ENCODE measurements at places on chromosomes 7 and 10.

GRCh38 chr7:99554939-99555338 is 3.0 kb upstream of the FAM200A start:
- no peak for DNase-seq
- H3K4me3 ChIP-seq, result no peak overlapping the region
- no peak overlapping the region for H3K27ac ChIP-seq
- H3K27me3 ChIP-seq, result no peaks in the 10 kb centered on the region

GRCh38 chr7:29158795-29159423 is 12.6 kb upstream of the CPVL start:
- H3K36me3 ChIP-seq, result no peaks in the 10 kb centered on the region
- H3K4me1 ChIP-seq, result no peaks in the 10 kb centered on the region

DNA sequence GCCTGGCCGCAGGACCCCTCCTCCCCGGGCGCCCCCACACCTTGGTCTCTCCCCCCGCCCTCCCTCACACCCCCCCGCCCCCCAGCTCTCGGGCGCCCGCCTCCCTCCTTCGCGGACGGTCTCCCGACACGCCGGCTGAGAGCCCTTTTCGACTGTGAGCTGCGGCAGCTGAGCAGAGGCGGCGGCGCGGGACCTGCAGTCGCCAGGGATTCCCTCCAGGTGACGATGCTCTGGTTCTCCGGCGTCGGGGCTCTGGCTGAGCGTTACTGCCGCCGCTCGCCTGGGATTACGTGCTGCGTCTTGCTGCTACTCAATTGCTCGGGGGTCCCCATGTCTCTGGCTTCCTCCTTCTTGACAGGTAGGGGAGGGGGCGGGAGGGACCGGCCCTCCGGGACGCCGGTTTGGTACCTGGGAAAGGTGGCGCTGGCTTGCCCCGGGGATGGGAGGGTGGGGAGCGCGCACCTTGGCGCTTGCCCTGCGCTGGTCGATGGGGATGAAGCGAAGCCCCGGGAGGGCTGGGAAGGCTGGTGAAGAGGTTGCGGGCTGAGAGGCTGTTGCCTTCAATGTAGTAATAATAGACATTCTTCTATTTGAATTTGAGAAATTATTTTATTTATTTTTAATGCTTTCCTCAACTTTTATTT is at the start of gene BMPER:
Gene BMPER (plus strand): TSS at position 151 of the 644 bp plus-strand sequence. CDS start 75 bp downstream, at position 226.
- no peaks in the 10 kb centered on the region for H3K36me3 ChIP-seq
- peak within 1 kb of the TSS; percentile 29 for H3K27ac ChIP-seq
- H3K4me3 ChIP-seq, result peak within 1 kb of the TSS; percentile 81

DNA sequence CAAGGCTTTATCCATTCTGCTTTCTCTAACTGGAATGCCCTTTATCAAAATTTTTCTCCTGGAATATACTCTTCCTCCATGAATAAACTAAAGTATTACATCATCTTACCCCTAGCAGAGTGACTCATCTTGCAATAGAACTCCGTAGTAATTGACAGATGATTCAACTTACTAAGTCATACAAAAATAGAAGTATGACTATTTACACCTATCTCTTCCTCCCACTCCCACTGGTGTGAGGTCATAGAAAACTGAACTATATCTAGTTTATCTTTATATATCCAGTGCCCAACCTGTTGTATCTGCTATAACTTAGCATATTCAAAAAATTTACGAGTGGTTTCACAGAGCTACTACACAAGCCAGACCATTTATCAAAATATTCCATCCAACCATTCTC is 26.1 kb downstream of the ABCB1 start:
- H3K4me1 ChIP-seq, result no peaks in the 10 kb centered on the region
- H3K4me3 ChIP-seq, result no peak overlapping the region
- no peak overlapping the region for H3K27ac ChIP-seq
- H3K27me3 ChIP-seq, result no peaks in the 10 kb centered on the region
- H3K36me3 ChIP-seq, result no peaks in the 10 kb centered on the region
- DNase-seq, result no peak

- no peak overlapping the region for H3K27ac ChIP-seq
- no peak for DNase-seq
- no peaks in the 10 kb centered on the region for H3K36me3 ChIP-seq
- no peaks in the 10 kb centered on the region for H3K4me1 ChIP-seq
Observed at GRCh38 chr10:65618126-65618525, 1307.7 kb upstream of the LRRTM3 start.

DNA sequence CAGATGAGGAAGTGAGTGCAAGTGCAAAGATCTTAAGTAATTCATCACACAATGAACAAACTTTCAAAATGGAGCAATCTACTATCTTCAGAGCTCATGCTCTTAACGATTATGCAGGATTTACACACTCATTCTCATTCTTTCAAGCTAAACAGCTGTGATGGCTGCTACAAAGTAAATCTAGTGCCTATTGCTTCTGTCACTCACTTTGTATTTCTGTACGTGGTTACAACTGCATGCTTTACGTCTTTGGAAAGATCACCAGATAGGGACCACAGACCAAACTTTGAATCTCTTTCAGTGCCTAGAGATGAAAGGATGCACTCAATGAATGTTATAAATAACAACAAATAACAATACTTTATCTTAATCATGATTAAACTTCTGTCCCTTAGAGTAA is 194.6 kb downstream of the MAGI2 start:
- no peak for DNase-seq
- H3K27me3 ChIP-seq, result no peaks in the 10 kb centered on the region
- no peak overlapping the region for H3K4me3 ChIP-seq
- H3K4me1 ChIP-seq, result no peaks in the 10 kb centered on the region

DNA sequence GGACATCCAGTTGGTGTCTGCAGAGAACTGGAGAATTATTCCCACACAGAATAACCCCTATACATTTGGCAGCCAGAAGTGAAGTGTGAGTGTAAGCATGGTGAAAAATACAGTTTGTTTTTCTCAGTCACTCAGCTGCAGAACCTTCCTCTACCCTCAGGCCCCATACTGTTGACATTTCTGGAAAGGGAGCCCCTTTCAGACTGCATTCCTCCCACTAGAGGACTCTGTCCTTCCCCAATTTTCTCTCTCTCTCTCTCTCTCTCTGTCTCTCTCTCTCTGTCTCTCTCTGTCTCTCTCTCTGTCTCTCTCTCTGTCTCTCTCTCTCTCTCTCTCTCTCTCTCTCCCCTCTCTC is 86.8 kb upstream of the STEAP1B start:
- no peak for DNase-seq
- H3K4me3 ChIP-seq, result no peak overlapping the region
- H3K4me1 ChIP-seq, result no peaks in the 10 kb centered on the region
- H3K27me3 ChIP-seq, result no peaks in the 10 kb centered on the region
- no peak overlapping the region for H3K27ac ChIP-seq

DNA sequence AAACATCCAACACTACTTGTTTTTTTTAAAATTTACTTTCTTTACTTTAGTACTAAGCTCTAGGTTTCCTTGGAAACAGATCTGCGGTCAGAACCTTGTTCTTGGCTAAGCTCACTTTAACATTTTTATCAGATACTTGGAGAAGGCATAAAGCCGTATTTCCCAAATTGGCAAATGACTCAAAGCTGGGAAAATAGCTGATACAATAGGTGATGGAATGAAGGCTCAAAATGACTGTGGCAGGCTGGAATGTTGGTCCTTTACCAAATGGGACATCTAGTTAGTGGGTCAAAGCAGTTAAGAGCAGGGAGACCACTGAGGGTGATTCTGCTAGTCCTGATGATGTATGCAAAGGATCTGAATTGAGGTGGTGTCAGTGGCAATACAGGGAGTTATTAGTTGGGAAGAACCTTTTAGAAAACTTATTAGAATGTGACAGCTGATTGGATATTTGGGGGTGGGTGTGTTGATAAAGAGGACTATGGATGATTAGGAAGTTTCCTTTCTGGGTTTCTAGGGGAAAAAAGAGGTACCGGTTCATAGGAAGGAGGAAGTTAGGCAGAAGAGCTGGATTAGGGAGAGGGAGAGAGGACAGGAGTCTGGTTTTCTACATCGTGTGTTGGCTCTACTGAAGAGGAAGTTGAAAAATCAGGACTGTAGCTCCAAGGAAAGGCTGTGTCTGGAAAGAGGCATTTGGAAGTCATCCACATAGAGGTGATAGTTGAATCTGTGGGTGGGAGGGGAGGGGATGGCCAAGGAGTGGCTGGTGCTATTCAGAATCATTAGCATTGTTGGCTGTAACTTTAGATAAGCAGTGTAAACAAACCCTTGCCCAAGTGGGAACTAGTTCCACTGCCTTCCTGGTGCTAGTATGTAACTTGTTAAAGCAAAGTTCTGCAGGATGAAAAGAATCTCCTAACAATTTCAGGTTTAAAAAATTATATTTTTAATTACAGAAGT is 13.1 kb downstream of the PLCE1 start:
- H3K36me3 ChIP-seq, result no peaks in the 10 kb centered on the region
- no peaks in the 10 kb centered on the region for H3K27me3 ChIP-seq
- H3K4me3 ChIP-seq, result no peak overlapping the region

- H3K4me3 ChIP-seq, result no peak overlapping the region
- DNase-seq, result no peak
- no peaks in the 10 kb centered on the region for H3K27me3 ChIP-seq
- H3K27ac ChIP-seq, result peak overlapping the region; percentile 25
Observed at GRCh38 chr7:72080865-72081510, 331.1 kb downstream of the CALN1 start.

- no peak overlapping the region for H3K4me3 ChIP-seq
- no peak for DNase-seq
- H3K27me3 ChIP-seq, result no peaks in the 10 kb centered on the region
- no peaks in the 10 kb centered on the region for H3K4me1 ChIP-seq
- H3K36me3 ChIP-seq, result no peaks in the 10 kb centered on the region
- no peak overlapping the region for H3K27ac ChIP-seq
Observed at GRCh38 chr10:121614613-121615434, 16.6 kb upstream of the FGFR2 start.

GRCh38 chr10:123622381-123622780 is 43.8 kb upstream of the GPR26 start:
- no peak overlapping the region for H3K27ac ChIP-seq
- no peaks in the 10 kb centered on the region for H3K4me1 ChIP-seq
- DNase-seq, result no peak
- no peak overlapping the region for H3K4me3 ChIP-seq
- no peaks in the 10 kb centered on the region for H3K36me3 ChIP-seq
- H3K27me3 ChIP-seq, result no peaks in the 10 kb centered on the region

GRCh38 chr10:79310911-79311573 is 36.2 kb upstream of the PPIF start:
- H3K4me1 ChIP-seq, result no peaks in the 10 kb centered on the region
- no peak for DNase-seq
- H3K4me3 ChIP-seq, result no peak overlapping the region
- no peaks in the 10 kb centered on the region for H3K27me3 ChIP-seq
- no peak overlapping the region for H3K27ac ChIP-seq

DNA sequence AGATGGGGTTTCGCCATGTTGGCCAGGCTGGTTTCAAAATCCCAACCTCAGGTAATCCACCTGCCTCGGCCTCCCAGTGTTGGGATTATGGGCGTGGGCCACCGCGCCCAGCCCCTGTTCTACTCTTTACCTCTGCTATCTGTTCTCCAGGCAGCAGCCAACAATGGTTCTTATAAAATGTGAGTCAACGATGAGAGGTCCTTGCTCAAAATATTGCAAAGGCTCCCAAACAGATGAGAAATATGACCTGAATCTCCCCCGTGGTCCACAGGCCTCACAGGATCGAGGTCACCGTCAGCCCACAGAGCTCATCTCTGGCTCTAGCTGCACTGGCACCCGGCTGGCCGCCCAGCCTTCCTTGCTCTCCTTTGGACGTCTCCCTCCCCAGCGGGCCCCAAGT is 62.0 kb upstream of the EGFR start:
- no peaks in the 10 kb centered on the region for H3K36me3 ChIP-seq
- no peak for DNase-seq
- no peaks in the 10 kb centered on the region for H3K27me3 ChIP-seq
- no peak overlapping the region for H3K27ac ChIP-seq
- no peak overlapping the region for H3K4me3 ChIP-seq

- no peak for DNase-seq
- peaks cover 7% of the 10 kb centered on the region for H3K4me1 ChIP-seq
- peak overlapping the region; percentile 61 for H3K4me3 ChIP-seq
- peak overlapping the region; percentile 94 for H3K27ac ChIP-seq
- no peaks in the 10 kb centered on the region for H3K27me3 ChIP-seq
- no peaks in the 10 kb centered on the region for H3K36me3 ChIP-seq
Observed at GRCh38 chr7:151251328-151251688, 2.8 kb upstream of the SMARCD3 start.

DNA sequence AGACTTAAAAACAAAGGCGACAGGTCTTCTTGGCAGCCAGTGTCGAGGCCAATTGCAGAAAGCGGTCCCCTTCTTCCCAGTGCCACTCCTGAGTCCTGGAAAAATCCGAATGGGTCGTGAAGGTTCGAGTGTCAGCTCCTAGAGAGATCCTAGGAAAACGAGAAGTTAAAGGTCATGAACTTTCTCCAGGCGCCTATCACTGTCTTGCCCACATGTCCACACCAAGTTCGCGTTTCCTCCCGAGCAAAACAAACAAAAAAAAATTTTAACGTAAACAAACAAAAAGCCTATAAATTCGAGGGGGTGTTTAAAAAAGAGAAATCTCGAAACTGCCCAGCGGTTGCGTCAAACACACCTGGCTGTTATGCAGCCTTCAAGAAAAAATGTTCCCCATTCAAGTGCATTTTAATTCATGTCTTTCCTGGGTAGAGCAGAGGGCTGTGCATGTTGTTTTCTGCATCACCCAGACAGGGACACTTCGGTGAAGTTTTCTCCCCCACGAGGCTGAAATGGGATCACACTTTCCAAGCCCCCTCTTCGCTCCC is 1.5 kb downstream of the ARHGAP21 start:
- DNase-seq, result no peak
- H3K27ac ChIP-seq, result peak overlapping the region; percentile 98
- H3K4me3 ChIP-seq, result peak overlapping the region; percentile 70
- no peaks in the 10 kb centered on the region for H3K27me3 ChIP-seq
- no peaks in the 10 kb centered on the region for H3K36me3 ChIP-seq

DNA sequence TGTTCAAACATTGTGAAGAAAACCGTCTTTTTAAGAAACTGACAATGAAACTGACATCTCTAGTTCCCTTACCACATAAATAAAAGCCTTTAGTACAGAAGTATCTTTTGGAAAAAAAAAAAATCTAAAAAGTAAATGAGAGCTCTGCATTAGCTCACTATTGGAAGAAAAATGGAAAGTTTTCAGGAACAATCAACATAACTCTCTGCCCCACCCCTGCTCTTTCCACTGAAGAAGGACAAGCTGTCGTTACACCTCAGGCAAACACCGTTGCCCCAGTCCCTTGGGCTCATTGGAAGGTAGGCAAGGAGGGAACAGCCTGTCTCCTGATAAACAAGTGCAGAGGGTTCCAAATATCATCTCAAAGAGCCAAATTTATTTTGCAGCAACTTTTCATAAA is 22.4 kb upstream of the C1QL3 start:
- H3K36me3 ChIP-seq, result no peaks in the 10 kb centered on the region
- no peak for DNase-seq
- no peak overlapping the region for H3K27ac ChIP-seq
- no peaks in the 10 kb centered on the region for H3K27me3 ChIP-seq
- H3K4me3 ChIP-seq, result no peak overlapping the region

All from breast epithelium (tissue), 4 donors.